NB4 (cell line): ENCODE measurements at places on chromosomes 3 and 15.

GRCh38 chr3:112187300-112187699, 54.3 kb upstream of the GCSAM start:
- no peak for DNase-seq

DNA sequence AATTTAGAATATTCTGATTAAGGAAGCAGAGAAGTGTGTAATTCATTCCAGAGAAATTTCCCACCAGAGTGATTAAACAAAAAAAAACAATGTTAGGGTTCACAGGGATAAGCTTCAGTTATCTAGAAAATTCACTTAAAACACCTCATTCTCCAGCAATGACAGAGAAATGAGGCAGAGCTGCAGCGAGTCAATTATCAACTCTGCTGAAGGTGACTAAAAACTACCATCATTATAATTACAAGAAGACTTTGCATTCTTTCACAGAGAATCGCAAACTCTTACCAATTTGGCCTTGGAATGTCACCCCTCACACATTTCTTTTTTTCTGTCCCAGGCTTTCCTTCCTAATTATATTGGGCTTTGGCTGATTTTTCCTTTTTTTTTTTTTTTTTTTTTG, 117.1 kb downstream of the RAB11A start:
- no peak for DNase-seq

DNA sequence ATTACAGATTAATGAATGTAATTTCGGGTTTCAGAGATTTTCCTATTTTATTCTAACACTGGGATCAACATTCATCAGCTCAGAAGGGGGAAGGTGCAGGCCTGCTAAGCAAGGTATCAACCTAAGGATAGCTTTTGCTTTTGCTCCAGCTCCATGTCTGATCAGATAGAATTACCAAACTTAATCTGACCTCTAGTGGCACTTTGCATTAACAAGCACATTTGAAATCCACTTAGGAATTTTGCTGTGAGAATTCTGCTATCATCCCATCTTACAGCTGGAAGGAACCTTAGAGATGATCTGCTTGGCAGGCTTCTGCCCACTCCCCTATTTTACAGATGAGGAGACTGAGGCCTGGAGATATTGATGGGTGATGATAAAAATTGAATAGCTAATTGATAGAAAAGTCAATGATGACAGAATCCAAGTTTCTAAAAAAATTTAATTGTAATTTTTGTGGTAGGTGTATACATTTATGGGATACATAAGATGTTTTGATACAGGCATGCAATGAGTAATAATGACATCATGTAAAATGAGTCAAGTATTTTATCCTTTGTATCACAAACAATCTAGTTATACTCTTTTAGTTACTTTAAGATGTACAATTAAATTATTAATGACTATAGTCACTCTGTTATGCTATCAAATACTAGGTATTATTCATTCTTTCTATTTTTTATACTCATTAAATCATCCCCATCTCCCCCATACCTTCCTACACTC, 209.2 kb upstream of the ZPLD1 start:
- DNase-seq, result peak; percentile 51

DNA sequence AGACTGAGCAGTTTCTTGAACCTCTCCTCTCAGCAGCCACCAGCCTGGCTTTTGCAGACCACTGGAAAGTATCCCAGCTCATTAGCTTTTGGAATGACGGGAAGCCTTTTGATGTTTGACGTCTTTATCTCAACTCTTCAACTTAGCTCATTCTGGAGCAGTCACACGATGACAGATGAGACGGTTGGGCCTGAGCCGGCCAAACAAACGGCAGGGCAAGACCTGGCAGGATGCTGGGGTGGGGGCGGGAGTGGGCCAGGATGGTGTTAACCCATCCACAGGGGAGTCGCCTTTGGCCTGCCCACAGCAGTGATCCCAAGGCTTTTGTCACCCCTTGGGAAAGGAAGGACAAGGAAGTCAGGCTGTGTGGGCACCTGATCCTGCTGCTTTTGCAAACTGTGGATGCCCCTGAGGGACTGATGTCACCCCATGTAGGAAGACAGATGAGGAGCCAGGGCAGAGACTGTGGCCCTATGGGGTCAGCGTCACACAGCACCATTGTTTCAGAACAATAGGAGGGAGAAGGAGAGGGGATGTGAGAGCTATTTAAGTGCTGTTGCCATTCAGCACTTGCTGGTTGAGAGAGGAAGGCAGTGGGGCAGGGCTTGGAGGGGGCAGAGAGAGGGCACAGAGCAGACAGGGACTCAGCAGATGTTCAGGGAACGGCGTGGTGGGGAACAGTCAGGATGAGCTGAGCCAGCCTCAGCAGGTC, 121.9 kb upstream of the CTDSPL start:
- no peak for DNase-seq

- no peak for DNase-seq
These were observed 90.1 kb downstream of the FNDC3B start for GRCh38 chr3:172129498-172129849.

GRCh38 chr3:151227266-151227806, 24.3 kb upstream of the GPR171 start:
- DNase-seq, result no peak

DNA sequence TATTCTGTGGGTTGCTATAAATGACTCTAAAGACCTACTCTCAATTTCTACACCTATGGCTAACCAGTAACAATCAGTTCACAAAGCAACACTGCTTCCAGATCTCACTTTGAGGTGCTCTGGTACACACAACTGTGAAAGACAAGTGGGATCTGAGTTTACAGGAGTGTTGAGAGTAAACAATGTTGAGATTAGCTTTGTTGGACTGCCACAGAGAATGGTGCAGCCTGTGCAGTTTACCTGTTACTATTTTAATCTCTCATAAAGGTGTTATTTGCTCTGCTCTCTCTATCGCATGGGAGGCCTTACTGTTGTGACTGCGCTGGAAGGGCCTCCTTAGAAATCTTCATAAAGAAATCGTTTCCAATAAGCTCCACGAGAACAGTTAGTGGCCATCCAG, 112.0 kb downstream of the SOX2 start:
- no peak for DNase-seq

DNA sequence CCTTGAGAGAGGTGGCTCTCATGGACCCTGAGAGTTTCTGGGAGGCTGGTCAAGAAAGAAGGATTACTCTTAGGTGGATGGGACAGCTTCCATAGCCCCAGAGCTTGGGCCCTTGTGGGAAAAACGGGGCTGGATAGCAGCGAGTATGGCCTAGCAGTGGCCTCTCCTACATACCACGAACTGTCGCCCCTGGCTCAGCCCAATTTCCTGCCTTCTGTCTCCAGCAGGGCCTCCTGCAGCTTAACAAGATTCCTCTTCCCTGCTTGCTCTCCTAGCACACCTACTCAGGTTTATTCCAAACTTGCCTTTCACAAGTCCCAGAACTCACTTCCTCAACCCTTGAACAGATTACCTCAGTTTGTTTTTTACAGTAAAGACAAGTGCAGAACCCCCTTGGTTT, 139.7 kb upstream of the TPM1 start:
- no peak for DNase-seq

GRCh38 chr3:31247063-31247447, 285.7 kb upstream of the STT3B start:
- no peak for DNase-seq

- no peak for DNase-seq
These were observed 235.3 kb downstream of the C3orf38 start for GRCh38 chr3:88385090-88385489.

GRCh38 chr15:40290918-40291574, 8.2 kb upstream of the ANKRD63 start:
- DNase-seq, result no peak

GRCh38 chr3:175598740-175599139, 739.6 kb downstream of the NAALADL2 start:
- no peak for DNase-seq

DNA sequence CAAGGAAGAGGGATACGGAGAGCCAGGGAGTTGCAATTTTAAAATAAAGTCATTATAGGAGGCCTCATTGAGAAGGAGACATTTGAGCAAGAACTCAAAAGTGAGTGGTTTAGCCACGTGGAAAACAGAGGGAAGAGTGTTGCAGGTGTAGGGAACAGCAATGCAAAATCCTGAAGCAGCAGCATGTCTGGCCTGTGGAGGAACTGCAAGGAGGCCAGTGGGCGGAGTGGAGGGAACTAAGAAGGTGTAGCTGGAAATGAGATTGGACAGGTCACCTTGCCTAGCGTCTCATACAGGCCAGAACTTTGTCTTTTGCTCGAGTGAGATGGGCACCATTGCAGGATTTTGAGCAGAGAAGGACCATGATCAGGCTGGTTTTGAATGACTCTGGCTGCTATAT, 34.9 kb downstream of the SAXO2 start:
- no peak for DNase-seq

DNA sequence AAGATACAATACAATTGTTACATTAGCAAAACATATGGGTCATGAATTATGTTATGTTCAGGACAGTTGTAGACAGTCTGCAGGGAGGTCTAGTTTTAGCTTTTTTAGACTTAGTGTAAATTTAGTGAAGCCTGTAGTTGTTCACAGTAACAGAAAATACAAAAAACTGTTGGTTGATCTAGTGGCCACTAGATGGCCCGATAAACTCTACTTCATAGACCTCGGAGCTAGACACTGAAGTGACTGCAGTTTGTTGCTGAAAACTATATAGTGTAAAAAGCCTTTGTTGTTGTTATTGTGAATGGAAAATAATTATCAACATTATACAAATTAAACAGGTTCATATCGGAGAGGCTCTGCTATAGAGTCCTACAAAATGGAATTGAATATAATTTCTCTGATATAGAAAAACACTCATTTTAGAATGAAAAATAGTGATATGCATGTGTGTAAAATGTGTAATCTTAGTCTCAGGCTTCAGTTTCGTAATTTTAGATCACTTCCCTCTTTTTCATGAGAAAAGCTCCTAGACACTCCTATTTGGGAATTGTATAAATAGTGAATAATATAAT, 18.3 kb downstream of the MAGEL2 start:
- DNase-seq, result peak; percentile 20

DNA sequence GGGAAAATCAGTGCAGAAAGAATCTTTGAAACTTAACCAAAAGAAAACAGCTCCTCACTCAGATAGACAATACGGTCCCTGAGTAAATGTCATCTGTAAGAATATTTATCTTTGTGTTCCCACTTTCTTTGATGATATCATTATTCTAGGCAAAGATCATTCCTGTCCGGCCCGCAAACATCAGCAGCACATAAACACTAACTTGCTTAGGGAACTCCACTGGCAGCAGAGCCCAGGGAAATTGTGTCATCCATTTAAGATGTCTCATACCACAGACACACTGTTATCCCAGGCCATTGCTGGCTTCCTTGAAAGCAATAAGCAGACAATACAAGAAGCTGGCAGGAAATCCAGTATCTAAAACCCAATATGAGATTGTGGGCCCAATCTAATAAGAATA, 20.1 kb upstream of the CD96 start:
- DNase-seq, result no peak

- DNase-seq, result no peak
These were observed 239.2 kb downstream of the THRB start for GRCh38 chr3:24255414-24255813.

GRCh38 chr3:107522510-107523288, at the start of gene BBX:
TSS of gene BBX (plus strand) at chr3:107522962. CDS start at chr3:107710461, 187,499 bp downstream.
- DNase-seq, result peak; percentile 95

- no peak for DNase-seq
These were observed 14.0 kb upstream of the FSIP1 start for GRCh38 chr15:39796601-39797000.

DNA sequence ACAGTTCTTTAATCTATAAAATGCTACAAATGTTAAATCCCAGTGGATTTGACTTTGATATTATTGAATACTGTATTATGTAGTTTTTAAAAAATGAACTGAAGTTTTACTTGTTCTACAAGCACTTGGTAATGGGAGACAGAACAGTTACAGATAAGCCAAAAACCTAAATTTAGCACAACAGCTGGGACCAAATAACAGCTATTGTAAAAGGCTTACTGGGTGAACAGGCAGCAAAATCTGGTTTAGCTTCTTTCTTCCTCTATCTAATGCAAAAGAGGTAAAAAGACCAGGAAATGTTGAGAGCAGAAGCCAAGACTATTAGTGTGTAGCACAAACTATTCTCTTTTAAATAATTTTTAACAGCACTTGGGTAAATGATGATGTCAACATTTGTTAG, 1.6 kb upstream of the ATOSA start:
- DNase-seq, result no peak

DNA sequence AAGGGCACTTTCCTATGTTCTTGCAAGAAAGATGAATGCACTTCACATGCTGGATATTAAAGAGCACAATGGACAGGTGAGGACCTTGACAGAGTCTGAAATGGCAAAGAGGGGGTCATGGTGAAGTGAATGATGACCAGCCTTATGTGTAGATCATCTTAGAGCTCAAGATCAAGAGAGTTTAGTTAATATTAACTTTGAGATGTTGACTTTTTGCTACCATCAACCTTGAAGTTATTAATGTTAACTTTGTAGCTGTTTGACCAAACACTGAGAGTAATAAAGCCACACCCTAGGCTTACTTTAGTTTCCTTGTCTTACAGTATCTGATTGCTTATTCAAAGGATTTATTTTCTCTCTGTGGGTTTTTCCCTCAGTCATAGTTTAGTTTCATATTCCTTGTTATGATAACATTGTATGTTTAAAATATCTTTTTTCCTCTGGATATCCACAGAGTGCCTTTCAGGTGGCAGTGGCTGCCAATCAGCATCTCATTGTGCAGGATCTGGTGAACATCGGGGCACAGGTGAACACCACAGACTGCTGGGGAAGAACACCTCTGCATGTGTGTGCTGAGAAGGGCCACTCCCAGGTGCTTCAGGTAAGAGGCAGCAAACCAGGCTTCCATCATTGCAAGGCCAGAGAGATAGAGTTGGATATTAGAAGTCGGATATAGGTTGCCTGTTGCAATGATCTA, 5.4 kb downstream of the NFKBIZ start:
- no peak for DNase-seq

DNA sequence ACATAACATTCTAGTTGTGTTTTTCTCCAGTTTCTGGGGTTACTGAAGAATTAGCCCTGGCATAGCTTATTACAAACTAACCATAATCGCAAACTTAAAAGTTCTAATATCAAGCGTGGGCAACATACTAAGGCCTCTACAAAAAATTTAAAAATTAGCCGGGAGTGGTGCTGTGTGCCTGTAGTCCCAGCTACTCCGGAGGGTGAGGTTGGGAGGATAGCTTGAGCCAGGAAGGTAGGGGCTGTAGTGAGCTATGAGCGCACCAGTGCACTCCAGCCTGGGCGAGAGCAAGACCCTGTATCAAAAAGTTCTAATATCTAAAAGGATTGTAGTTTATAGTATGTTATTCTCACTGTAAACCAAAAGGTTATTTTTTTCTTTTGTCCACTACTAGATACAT, 1.1 kb downstream of the OIP5 start:
- no peak for DNase-seq

DNA sequence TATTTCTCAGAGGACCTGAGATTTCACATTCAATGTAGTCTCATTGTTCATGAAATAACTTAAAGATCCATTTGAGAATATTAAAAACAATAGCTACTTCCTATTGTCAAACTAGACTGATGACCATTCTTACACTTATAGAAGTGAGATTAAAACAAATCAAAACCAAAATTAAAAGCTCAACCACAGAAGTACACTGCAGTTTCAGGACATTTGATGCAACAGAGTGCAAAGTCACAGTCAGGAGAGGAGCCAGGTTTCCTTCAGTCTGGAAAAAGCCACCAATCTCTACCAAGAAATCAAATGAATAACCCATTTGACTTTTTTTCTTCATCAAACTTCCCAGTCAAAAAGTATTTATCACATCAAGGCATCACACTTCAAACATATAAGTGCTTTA, 5.5 kb downstream of the CCPG1 start:
- no peak for DNase-seq

GRCh38 chr15:34789326-34789725, 6.0 kb downstream of the ACTC1 start:
- no peak for DNase-seq
